ENCODE measurements at places on chromosomes 16 and 17.
A peak's percentile ranks its signal among the peaks of the same experiment; 100 is the strongest.

GRCh38 chr16:69397821-69398521 is 12.2 kb upstream of the TERF2 start:
- DNase-seq, result no peak

GRCh38 chr16:56625943-56626654 is 518 bp downstream of the MT1E start:
- no peak for DNase-seq

GRCh38 chr17:45294506-45294905 is 22.3 kb downstream of the MAP3K14 start:
- peak; percentile 86 for DNase-seq

- no peak for DNase-seq
Measured at GRCh38 chr16:12494661-12495060, 309.0 kb downstream of the CPPED1 start.

DNA sequence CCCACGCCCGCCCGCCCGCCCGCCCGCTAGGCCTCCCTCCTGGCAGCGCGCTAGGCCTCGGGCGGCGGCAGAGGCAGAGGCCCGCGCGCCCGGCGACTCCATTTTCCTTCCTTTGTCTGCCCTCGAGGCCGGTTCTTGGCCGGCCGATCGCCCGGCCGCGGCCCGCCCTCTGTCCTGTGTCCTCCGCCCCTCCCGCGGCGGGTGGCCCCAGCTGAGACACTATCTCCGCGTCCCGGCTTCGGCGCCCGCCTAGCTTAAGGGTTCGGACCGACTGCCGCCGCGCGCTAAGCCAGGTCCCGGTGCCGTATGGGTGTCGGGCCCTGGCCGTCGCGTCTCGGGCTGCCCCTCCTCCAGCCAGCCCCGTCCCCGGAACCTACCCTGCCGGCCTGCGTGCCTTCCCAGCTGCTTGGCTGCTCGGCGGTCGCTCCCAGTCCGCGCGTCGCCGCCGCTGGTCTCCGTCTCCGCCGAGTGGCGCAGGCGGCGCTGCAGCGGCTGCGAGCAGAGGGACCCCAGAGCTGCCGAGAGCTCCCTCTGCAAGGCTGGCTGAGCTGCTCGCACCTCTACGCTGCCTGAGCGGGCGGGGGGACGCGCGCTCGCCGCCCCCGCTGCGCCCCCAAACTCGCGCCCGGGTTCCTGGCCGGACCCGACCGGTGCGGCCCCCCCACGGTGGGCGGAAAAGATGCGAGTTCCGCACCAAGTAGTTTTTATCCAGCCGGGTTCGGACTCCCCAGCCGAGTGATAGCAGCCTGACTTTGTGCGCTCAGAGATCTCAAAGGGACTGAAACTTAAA is 787 bp downstream of the CTCF start:
- peak; percentile 52 for DNase-seq
